ENCODE measurements at places on chromosomes 3 and 15. TPM values are rescaled to one million over a fixed set of nuclear protein-coding genes. Genes with fewer than 3 reads are reported as not detected.

TGM4 gene
- not detected for total RNA-seq

CPNE4 gene
- total RNA-seq = 0.52 TPM

SEMA6D gene
- 2.1 TPM for total RNA-seq

MAP3K13 gene
- total RNA-seq = 20.5 TPM

GOLGA8A gene
- total RNA-seq = 18.8 TPM

EHHADH gene
- 4.7 TPM for total RNA-seq

IP6K1 gene
- total RNA-seq = 60.3 TPM

- DNase-seq = peak; percentile 4
Measured at GRCh38 chr3:67580430-67581000, 73.9 kb downstream of the SUCLG2 start.

DNA sequence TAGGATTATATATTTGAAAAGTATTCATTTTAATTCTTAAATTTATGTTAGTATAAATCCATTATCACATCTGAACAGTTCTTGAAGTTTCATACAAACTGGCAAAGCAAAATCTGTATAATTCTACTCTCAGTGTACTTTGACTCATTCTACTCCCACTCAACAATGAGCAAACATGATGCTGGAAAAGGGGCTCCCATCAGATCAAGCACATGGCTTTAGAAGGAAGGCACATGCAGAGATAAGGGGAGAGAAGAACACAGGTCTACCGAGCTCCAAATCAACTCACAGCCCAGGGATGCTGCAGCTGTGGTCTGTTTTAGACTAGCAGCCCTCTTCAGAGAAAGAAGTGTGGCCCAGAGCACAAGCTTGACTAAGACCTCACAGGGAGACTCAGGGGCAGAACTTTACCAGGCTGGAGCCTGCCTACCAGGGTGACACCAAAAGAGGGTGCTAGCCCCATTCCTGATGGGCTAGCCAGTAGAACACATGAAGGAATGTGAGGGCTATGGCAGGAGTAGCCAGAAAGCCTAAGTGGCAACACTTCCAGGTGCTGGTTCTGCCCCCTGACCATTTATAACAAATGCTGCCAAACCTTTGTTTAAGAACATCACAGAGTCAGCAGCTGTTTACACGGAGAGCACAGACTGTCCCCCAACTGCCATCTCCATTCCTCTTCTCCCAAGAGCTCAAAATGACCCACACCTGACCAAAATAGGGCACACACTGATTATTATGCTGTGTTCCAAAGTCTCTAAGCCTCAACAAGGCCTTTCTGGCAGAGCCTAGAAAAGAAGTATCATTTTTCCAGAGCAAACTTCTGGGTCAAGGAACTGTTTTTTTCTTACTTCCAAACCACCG lies 19.5 kb downstream of the SEC22C start:
- no peak for DNase-seq

DNA sequence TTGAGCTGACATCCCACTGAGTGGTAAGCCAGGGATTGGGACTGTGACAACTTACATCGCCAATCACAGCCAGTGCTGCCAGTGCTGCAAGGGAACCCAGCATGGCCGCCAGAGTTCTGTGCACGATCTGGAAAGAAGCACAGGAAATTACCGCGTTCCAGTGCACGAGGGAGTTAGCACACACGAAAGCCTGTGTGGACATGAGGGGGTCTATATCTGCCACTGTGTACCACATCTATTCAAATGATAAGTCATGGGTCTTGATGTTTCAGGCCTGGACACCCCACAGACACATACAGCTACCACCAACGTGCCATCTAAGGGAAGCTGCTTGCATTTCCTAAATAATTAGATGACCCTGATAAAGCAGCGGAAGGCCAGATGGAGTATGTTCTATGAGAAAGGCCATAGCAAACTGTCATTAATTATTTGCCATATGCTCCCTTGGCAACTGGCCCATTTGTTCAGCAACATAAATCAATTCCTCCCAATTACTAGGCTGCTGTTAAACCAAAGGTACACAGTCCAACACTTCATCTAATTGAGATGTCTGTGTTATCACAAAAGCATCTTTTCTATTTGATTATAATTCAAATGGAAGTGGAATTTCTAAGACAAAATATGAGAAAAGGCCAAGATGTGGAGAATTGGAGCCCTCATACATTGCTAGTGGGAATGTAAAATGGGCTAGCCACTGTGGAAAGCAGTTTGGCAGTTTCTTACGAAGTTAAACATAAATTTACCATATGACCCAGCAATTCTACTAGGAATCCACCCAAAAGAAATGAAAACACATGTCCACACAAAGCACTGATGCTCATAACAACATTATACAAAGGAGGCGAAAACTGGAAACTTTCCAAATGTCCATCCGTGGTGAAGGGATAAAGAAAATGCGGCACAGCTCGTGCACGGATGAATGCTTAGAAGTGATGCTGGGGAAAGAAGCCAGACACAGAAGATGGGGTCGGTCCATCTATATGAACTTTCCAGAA lies 108.3 kb downstream of the OCA2 start:
- DNase-seq = peak; percentile 42

GRCh38 chr3:118476885-118477618 lies 557.6 kb downstream of the IGSF11 start:
- DNase-seq = no peak

- no peak for DNase-seq
Measured at GRCh38 chr15:42759093-42759492, 22.2 kb upstream of the CDAN1 start.

GRCh38 chr3:14769544-14770325 lies 49.0 kb upstream of the FGD5 start:
- DNase-seq = peak; percentile 75

DNA sequence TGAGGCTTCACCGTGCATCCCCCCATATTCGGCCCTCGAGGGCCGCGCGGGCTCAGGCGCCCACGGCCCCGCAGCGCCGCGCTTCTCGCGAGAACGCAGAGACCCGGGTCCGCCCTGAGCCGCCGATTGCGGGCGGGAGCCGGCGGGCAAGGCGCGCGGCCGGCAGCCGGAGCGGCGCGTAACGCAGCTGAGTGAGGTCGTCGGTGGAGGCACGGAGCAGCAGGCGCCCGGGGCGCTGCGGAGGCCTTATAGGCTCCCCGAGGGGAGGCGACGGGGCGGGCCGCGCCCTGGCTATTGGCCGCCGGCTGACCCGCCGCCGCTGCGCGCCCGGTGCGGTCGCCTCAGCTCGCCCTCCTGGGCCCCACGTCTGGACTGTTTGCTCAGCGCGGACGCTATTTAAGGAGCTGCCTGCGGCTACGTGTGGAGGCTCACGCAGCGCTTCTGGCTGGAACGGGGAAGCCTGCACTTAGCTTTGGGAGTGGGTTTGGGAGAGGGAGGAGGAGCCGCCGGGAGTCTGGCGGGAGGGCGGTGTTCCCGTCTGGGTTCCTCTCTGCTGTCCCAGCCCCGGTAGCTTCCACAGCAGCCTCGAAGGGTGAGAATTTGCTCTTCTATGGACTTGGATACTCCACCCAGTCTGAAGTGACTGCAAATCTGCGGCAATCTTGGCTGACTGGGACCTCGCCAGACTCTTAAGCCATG lies at the start of gene PLOD2:
PLOD2 (minus strand) TSS at position 221 of the 699 bp plus-strand sequence; CDS start at position 26, 195 bp downstream.
- DNase-seq = no peak

- no peak for DNase-seq
Measured at GRCh38 chr3:114418724-114419543, 125.1 kb downstream of the TIGIT start.

DNA sequence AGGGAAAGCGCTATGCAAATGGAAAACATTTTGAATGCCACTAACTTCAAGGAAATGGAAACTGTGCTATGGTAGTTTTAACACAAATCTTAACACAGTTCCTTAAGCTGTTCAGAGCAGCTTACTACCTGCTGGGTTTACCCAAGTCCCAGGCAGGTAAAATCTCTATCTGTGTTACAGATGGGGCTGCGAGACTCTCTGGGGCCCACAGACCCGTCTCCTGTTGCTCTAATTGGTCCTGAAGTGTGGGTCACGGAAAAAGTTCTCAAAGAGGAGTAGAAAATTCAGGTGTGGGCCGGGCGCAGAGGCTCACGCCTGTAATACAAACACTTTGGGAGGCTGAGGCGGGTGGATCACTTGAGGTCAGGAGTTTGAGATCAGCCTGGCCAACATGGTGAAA lies 16.9 kb upstream of the ZFYVE19 start:
- DNase-seq = no peak

- no peak for DNase-seq
Measured at GRCh38 chr3:139044366-139045210, at the start of gene PRR23C. TSS of gene PRR23C (minus strand) at chr3:139044892. CDS start at chr3:139044620, 272 bp downstream.

DNA sequence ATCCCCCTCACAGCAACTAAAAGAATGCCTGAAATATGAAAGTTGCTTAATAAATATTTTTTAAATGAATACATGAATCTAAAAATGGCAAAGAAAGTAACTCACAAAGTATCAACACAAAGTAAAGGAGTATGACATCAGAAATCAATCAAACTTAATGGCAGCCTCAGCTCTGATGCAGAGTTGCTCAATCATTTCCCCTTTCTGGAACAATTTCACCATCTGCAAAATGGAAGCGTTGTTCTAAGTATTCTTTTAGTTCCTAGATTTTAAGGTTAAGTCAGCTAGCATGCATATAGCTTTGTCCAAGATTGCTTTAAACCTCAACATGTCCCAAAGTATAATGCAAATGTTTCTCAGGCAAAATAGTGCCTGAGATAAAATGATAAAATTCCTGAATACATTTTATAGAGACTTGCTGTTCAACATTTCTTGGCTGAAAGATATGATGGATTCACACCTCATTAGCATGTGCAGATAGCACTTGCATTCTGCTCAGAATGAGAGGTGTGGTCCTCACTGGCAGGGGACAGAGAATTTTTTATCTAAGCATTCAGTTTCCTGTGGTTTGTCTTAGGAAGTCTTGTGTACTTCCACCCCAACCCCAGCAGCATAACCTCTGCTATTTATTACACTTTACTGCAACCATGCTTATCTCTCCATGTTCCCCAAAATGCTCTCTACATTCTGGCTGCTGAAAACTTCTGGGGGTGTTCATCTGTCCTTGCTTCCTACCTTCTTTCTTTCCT lies 429.3 kb downstream of the GRM7 start:
- DNase-seq = no peak

DNA sequence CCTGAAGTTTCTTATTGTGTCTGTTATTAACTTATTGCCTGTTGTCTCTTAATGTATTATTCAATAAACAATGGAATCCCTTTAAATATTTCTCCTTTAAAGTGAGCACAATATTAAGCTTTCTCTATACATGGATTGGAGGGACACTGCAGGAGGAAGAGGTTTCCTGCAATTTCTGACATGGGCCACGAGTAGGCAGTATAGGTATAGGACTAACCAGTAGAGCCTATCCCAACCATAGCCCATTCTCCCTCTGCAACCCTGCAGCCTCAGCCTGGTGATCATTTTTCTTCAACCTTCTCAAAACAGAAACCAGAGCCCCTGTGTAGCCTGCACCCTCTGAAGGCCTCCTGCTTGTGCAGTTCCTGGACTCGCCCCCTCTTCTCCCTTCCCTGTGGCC lies 124.8 kb downstream of the NEK10 start:
- DNase-seq = no peak

DNA sequence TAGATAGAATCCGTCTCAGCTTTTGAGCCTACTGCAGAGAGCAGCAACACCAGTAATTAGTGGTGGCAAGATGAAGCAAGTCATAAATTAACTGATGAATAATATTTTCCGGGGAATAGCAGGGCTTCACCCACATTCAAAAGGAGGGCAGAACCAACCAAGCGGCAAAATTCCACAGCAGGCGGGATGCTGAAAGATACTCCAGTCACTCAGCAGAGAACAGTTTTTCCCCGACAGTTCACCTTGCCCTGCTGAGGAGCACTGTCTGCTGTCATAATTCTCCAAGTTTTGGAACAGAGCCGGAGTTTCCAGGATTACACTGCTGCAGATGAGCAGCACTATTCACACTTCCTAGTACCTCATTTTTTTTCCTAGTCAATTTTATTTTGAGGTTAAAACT lies 274.7 kb downstream of the CD47 start:
- no peak for DNase-seq

GRCh38 chr15:82643992-82644391 lies 3.2 kb downstream of the CPEB1 start:
- peak; percentile 77 for DNase-seq

GRCh38 chr15:62455441-62455921 lies 290.4 kb upstream of the C2CD4B start:
- no peak for DNase-seq
